ENCODE measurements at places on chromosomes 6 and 20.

GRCh38 chr6:165844801-165845364, 181.8 kb upstream of the PDE10A start:
- no peak for DNase-seq

GRCh38 chr6:35078896-35079295, 62.2 kb downstream of the TCP11 start:
- no peak for DNase-seq

DNA sequence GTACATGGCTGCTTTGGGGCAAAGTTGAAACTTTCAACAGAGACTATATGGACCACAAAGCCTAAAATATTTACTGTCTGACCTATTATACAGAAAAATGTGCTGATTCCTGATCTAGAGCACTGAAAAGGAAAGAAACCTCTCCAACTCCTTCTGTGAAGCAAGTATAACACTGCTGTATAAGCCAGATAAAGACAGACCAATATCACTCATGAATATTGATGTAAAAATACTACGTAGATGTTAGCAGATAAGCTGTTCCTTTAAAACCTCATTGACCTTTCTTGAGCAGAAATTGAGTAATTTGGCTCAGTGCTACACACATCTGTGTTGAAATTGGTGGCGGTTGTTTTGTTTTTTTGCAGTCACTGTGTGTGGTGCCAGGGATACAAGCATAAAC, 69.9 kb upstream of the HDAC2 start:
- DNase-seq = no peak

DNA sequence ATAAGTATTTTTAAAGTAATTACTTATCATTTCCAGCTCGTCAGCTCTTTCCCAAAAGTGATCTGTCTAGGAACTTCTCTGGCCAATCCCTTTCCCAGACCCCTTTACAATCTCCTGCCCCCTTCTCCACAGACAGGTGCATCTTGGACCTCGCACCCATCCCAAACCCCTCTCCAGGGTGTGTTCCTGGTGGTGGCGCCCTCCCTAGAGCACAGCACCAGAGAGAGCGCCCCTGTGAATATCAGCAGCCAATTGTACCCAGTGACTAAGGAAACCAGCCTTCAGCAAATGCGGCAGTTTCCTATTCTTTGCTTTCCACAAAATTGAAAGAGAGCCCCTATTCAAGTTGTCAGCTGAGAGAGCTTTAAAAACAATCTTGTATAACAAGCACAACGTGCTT, 157.7 kb downstream of the RNASET2 start:
- no peak for DNase-seq

DNA sequence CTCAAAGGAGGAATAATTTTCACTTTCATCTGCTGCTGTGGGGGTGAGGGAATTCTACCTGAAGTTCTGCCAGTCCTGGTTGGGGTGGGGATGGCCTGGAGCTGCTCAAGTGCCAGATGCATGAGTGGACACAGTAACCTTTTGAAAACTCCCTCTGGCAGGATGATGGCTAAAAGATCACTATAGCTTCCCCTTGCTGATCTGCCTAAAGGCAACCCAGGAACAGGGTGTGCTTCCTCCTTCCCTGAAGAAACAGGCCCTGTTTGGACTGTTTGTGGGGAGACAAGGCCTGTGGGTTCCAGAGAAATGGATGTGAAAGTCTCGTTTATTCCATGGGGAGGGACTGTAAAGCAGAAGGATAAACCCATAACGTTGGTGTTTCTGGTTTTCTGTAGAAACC, 176.9 kb downstream of the DTNBP1 start:
- DNase-seq = no peak

DNA sequence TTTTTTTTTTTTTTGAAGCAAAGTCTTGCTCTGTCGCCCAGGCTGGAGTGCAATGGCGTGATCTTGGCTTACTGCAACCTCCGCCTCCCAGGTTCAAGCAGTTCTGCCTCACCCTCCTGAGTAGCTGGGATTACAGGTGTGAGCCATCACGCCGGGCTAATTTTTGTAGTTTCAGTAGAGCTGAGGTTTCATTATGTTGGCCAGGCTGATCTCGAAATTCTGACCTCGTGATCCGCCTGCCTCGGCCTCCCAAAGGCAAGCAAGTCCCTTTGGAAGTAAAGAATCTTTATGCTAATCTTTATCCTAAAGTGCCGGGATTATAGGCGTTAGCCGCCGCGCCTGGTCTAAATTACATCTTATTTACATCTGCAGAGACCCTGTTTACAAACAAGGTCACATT, 1.5 kb downstream of the PSMG4 start:
- DNase-seq = no peak

DNA sequence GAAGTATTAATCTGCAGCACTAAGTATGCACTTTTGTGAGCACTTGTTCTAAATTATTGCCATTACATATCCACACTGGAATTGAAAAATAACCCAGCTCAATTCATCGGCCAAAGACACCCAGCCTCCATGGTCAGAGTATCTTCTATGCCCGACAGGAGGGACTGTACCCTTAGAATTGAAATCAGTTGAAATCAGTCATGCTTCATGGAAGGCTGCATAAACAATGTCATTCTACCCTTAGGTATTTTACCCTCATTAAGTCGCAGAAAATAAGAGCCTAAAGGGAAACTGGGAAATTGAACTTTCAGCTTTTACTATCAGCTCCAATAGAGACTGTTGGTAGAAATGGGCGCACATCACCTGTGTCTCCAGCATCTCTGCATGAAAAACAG, 2.9 kb upstream of the RAMACL start:
- DNase-seq = no peak

DNA sequence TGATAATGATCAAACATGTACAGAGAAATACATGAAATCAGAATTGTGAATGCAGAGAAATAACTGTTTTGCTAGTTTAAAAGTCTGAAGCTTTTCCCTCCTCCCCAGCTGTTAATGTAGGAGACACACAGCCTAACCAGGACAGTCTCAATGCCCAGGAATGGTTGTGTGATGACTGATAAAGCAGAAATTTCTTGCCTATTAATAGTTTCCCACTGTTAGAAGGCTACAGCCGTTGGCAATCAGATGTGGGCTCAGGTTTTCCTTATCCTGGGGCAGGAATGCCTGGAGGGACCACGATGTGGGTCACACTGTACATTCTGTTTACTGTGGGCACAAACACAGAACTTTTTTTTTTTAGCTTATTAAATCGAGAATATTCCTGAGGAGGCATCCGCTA, 1.9 kb downstream of the PPP1R3D start:
- no peak for DNase-seq

GRCh38 chr6:139496654-139497344, 122.4 kb upstream of the CITED2 start:
- no peak for DNase-seq

- no peak for DNase-seq
Observed at GRCh38 chr6:166293731-166294584, 14.2 kb downstream of the PRR18 start.

GRCh38 chr6:100372326-100373091, 92.2 kb downstream of the SIM1 start:
- no peak for DNase-seq

GRCh38 chr6:7256785-7257184, 56.2 kb downstream of the SSR1 start:
- no peak for DNase-seq

DNA sequence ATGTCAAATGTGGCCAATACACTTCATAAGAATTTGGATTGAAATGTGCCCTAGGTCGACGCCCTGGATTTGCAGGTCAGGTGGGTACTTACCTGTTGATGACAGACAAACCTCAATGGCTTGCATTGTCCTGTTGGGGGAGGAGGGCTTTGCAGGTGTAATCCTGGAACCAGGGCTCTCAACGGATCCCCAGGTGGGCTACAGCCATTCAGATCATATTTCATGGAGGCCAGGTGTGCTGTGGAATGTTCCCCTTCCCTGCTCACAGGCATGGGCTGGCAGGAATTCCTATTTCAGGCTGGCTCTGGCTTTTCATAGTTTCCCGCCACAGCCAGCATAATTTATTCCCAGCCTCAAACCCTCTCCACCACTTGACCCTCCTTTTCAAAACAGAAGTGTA, 254.7 kb downstream of the SMOC2 start:
- DNase-seq = no peak

DNA sequence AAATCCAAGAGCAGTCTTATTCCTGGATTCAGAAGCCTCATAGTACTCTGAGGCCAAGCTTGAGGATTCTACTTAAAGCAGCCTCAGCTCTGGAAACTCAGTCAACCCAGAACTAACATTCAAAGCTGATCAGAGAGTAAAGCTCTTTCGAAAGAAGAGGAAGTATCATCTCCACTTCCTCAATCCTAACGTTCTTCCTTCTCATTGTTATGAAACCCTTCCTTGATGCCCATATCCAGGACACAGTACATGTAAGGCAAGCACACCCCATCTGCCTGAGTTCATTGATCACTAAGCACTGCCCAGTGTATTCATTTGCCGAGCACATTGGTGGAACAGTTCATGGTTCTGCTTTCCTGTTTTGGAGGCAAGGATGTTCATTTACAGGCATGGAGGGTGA, at the start of gene IPCEF1:
Gene IPCEF1 (minus strand): TSS at position 114 of the 400 bp plus-strand sequence. CDS start 90,856 bp downstream, outside the sequence.
- DNase-seq = no peak

DNA sequence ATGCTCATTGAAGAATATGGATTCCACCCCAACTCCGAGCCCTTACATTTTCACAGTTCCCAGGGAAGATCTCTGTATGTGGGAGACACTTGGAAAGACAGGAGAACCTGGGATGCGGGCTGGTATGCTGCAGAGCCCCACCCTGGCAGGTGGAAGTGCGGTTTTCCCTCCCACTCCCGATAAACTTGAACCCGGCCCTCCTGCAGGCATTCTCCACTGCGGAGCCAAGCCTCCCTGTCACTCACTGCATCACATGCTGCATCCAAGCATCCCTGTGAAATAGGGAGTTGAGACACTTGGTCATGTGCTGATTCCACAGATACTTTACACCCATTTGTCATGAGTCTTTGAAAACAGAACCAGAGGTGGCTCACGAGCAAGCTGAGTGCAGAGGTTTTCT, 35.4 kb downstream of the TMEM242 start:
- DNase-seq = no peak

GRCh38 chr20:15359056-15359455, 1021.6 kb upstream of the FLRT3 start:
- no peak for DNase-seq

- DNase-seq = no peak
Observed at GRCh38 chr6:125201961-125202729, 48.6 kb downstream of the TPD52L1 start.

- no peak for DNase-seq
Observed at GRCh38 chr6:116859264-116859663, 17.8 kb upstream of the RFX6 start.

DNA sequence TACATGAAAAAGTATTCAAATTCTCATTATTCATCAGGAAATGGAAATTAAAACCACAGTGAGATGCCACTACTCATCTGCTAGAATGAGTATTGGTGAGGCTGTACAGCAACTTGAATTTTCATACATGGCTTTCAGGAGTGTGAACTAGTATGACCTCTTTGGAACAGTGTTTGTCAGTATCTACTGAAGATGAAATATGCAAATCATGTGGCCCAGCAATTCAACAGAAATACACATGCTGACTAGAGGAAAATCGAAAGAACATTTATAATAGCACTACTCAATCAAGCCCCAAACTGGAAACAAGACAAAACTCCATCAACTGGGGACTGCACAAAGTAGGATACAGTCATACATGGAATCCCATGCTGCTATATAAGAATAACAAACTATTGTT, 102.2 kb downstream of the DCDC2 start:
- no peak for DNase-seq

- no peak for DNase-seq
Observed at GRCh38 chr6:90049295-90049694, 155.0 kb downstream of the GJA10 start.

DNA sequence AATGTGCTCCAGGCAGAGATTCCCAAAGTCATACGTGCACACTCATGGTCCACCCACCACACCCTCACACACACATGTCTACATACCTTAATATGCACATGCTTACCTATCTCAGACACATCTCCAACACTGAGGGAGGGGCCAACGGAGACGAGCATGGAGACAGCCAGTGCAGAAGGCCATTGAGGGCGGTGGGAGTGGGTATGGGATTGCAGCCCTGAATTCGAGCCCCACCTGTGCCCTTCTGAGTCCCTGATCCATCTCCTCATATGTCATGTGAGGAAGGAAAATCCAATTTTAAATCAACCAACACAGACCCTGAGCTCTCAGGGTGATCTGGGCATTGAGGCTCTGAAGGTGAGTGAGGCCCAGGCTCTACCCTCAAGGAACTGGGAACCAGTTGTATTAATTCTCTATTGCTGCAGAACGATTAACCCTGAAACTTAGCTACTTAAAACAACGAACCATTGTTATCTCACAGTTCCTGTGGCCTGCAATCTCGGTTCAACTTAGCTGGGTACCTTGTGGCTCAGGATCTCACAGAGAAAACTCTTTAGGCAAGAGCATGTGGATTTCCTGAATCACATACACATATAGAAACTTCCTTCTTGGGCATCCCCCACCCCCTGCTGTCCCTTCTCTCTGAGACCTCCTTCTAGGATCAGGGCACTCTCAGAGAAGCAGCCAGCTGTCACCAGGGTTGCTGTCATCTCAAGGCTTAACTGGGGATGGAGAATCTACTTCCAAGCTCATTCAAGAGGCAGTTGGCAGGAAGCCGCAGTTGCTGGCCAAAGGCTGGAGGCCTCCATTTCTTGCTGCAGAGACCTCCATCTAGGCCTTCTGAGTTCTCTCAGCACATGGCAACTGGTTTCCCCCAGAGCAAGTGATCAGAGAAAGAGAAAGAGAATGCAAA, 28.3 kb downstream of the GLP1R start:
- DNase-seq = no peak

GRCh38 chr6:158259136-158259535, 53.1 kb upstream of the TULP4 start:
- no peak for DNase-seq

DNA sequence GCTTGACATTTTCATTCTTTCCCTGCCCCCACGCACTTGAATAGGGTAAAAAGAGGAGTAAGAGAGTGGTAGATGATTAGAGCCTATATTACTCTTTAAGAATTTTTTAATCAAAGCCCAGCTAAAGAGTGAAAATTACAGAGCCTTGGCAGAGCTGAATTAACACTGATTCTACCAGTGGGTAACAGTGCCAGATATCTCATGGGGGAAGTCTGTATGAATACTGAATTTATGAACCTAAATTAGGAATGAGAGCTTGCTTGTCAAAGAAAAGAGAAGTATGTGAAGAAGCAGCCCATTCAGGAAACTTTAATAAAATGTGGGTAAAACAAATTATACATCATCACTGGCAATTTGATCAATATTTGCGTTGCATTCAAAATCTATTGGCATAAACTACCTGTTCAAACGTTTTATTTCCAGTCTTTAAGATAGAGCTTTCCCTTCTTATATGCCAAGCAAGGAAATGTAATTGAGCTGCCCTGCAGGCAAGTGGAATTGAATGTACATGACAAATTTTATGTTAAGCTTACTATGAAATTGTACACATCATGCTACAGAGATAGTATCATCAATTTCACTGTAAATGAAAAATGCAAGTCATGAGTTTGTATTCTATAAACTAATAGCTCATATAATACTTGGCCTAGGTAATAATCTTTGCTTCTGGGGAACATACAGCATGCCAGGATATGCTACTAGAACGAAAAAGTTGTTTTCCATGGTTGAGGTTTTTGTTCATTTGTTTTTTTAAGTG, 14.5 kb downstream of the SOBP start:
- DNase-seq = no peak

Data from cortex of kidney (tissue), 1 donor.